ENCODE measurements at places on chromosomes 7 and 10. TPM values are rescaled to one million over a fixed set of nuclear protein-coding genes. Genes with fewer than 3 reads are reported as not detected.

The ANKRD30A gene
- polyA plus RNA-seq = not detected

The CTAGE8 gene
- polyA plus RNA-seq = not detected

The PROSER2 gene
- 0.31 TPM for polyA plus RNA-seq

The OR2A42 gene
- polyA plus RNA-seq = not detected

The SEPHS1 gene
- polyA plus RNA-seq = 21.9 TPM

The EBF3 gene
- polyA plus RNA-seq = not detected

The IDI2 gene
- polyA plus RNA-seq = not detected

The UMAD1 gene
- 25.9 TPM for polyA plus RNA-seq

The PRTFDC1 gene
- polyA plus RNA-seq = 0.94 TPM

The TMEM196 gene
- not detected for polyA plus RNA-seq

The NAT16 gene
- polyA plus RNA-seq = not detected

The VWDE gene
- polyA plus RNA-seq = 1.0 TPM

The SPDYE17 gene
- not detected for polyA plus RNA-seq

The STAG3 gene
- polyA plus RNA-seq = 6.0 TPM

The PTF1A gene
- not detected for polyA plus RNA-seq

The FFAR4 gene
- polyA plus RNA-seq = not detected

The DNAJC12 gene
- 0.30 TPM for polyA plus RNA-seq

The INSYN2A gene
- polyA plus RNA-seq = not detected

The PCLO gene
- polyA plus RNA-seq = not detected

The CPA2 gene
- not detected for polyA plus RNA-seq

The CYP2E1 gene
- polyA plus RNA-seq = not detected

The TBX20 gene
- not detected for polyA plus RNA-seq

The SMC3 gene
- 70.2 TPM for polyA plus RNA-seq

The HOXA11 gene
- not detected for polyA plus RNA-seq

The RNF32 gene
- polyA plus RNA-seq = 0.21 TPM

The GPR158 gene
- polyA plus RNA-seq = not detected

The MSMB gene
- not detected for polyA plus RNA-seq

The CCDC126 gene
- 7.8 TPM for polyA plus RNA-seq

The PPRC1 gene
- polyA plus RNA-seq = 23.7 TPM

The KCNH2 gene
- polyA plus RNA-seq = 2.5 TPM

The MGAM2 gene
- not detected for polyA plus RNA-seq

The CBLL1 gene
- polyA plus RNA-seq = 56.3 TPM

The CFAP58 gene
- not detected for polyA plus RNA-seq

The RBP4 gene
- polyA plus RNA-seq = not detected

The DRGX gene
- polyA plus RNA-seq = not detected

The GOT1 gene
- 21.2 TPM for polyA plus RNA-seq

The IFIT1B gene
- polyA plus RNA-seq = not detected

The CPXM2 gene
- not detected for polyA plus RNA-seq

The CDC14C gene
- polyA plus RNA-seq = not detected

The AIMP2 gene
- polyA plus RNA-seq = 23.9 TPM

The PNLIPRP3 gene
- polyA plus RNA-seq = not detected

The SPACDR gene
- polyA plus RNA-seq = 0.56 TPM

The OR2A7 gene
- polyA plus RNA-seq = 0.23 TPM

The COL13A1 gene
- not detected for polyA plus RNA-seq

The ARID5B gene
- polyA plus RNA-seq = 22.5 TPM

The DYNC1I1 gene
- not detected for polyA plus RNA-seq

The GNG11 gene
- polyA plus RNA-seq = not detected

The MMD2 gene
- not detected for polyA plus RNA-seq

Measured in naive thymus-derived CD8-positive, alpha-beta T cell (primary cell).